ENCODE measurements at places on chromosomes 4 and X. TPM values are rescaled to one million over a fixed set of nuclear protein-coding genes. Genes with fewer than 3 reads are reported as not detected.

Gene NSG1
- total RNA-seq, result 20.4 TPM

Gene DSPP
- total RNA-seq, result not detected

Gene AADAT
- 4.7 TPM for total RNA-seq

Gene PRDM8
- 11.0 TPM for total RNA-seq

Gene DUSP9
- 2.9 TPM for total RNA-seq

Gene BGN
- 0.30 TPM for total RNA-seq

All from hair follicular keratinocyte (primary cell).